KBM-7 (cell line): ENCODE measurements at places on chromosomes 12 and 14.

GRCh38 chr14:105241641-105242040, 6.7 kb upstream of the BTBD6 start:
- no peak for DNase-seq

DNA sequence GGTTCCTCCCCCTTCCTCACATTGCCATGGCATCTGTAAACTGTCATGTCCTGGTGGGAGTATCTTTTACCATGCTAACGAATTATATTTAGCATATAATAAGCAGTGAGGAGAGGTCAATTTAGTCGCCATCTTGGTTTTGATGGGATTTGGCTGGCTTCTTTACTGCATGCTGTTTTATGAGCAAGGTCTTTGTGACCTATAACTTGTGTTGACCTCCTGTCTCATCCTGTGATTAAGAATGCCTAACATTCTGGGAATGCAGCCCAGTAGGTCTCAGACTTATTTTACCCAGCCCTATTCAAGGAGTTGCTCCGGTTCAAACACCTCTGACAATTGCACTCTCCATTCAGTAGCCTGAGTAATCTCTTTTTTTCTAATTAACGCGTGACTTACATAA, 2.1 kb upstream of the EIF4B start:
- no peak for DNase-seq

GRCh38 chr14:25484235-25484634, 434.3 kb upstream of the STXBP6 start:
- DNase-seq: no peak

DNA sequence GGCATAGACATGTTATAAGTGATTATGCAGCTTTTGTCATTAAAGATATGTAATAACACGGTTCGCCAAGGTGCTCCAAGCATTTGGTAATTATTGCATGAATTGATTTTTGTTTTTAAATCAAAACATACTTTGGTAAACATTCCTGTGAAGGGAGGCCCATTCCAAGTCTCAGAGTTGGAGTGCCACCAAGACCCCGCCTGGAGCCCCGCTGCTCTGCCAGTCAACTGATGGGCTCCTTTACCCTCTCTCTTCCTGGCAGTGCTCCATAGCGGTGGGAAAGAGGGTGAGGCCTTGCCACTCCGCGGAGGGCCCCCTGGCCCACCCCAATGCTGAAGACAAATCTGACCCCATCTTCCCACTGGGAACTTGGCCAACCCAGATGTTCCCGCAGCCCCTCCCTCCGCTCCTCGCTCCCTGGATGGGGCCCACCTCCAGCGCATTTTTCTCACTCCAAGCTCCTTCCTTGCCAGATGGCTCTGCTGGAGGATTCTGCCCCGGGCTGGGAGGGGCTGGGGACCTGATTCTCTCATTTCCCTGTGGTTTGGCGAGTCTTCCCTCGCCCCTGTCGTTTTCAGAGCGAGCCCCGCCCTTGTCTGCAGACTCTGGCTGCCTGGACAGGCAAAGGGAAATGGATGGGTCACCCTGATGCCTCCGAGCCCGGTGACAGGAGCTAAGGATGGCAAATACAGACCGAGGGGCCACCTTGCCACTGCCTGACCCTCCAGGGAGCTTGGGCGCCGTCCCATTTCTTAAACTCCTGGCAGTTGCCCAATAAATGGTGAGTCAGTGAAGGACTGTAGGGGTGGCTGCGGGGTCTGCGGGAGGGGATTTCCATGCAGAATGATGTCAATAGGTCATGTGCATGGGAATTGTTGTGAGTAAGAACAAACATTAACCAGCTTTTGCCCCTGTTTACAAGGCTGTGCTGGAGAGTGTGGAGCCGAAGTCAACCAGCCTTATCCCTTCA, 9.2 kb upstream of the PAPLN start:
- no peak for DNase-seq

DNA sequence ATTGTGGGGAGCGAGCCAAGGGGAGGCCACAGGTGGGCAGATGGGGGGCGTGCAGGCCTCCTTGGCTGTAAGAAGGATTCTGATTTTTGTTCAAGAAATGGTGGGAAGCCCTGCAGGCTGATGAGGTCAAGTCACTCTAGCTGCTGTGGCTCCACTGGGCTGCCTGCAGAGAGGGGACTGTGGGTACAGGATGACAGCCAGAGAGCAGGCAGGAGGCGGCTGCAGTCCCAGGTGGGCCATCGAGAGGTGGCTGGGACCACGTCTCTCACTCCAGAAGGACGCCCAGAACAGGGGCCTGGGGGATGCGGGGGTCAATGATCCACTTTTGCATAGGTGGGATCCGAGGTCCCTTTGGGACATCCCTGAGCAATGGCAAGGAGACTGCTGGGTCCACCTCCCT, 9.1 kb downstream of the NCOR2 start:
- DNase-seq: no peak

GRCh38 chr14:65335411-65335947, 77.1 kb upstream of the FUT8 start:
- DNase-seq: no peak

GRCh38 chr12:75812271-75813018, 219.1 kb downstream of the PHLDA1 start:
- no peak for DNase-seq

DNA sequence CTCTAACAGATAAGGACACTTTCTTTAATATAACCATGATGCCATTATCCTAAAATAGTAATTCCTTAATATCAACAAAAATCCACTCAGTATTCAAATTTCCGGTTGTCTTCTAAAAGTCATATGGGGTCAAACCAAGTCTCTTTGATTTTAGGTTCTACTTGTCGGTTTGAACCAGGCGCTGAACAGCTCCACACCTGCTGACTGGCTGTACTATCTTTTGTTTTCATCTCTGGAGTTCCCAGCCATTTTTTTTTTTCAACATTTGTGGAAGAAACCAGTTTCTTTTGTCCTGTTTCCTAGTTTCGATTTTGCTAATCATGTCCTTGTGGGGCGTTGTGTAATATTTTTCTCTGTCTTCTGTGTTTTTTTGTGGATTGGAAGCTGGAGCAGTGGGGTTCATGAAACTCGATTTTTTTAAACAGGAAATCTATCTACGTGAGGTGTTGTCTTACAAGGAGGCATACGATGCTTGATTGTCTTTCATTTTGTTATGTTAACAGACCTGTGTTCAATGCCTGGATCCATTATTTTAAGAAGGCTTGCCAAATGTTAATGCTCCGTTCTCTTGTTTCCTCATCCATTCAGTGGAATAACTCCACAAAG, 50.2 kb downstream of the FZD10 start:
- no peak for DNase-seq

DNA sequence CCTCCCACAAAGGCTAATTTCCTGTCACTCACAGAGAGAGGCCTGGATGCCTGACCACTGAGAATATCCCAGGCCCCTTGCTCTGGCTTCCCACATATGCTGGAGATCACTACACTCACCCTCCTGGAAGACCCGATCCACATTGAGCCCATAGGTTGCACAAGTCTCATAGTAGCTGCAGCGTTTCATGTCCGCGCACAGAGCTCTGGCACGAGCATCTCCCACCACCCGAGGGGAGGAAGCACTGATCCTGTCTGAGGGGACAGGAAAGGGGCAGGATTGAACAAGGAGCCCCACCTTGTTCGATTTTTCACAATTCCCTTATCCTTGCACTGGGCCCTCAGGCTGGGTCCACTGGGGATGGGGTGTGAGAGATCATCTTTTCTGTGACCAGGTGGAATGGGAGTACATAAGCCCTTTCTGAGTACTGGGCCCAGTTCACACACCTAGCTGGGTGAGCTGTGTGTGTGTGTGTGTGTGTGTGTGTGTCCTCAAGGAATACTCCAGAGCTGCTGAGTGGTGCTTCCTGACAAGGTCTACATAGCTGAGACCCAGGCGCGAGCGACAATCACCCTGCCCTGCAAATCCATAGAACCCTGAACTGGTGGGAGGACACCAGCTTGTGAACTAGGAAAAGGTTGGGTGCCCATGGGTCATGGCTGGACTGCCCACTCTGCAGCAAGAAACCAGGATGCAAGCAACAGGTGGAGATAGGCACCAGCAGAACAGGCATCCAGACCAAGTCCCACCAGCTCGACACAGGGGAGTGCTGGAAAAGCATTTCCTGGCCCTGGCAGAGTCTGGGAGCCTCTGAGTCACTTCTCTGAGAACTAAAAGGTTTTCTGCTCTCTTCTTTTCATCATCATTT, 5.6 kb downstream of the AGAP2 start:
- DNase-seq: no peak

GRCh38 chr12:124921200-124922031, 7.0 kb upstream of the UBC start:
- peak; percentile 90 for DNase-seq

GRCh38 chr14:65791191-65791981, 378.9 kb downstream of the FUT8 start:
- DNase-seq: peak; percentile 90

DNA sequence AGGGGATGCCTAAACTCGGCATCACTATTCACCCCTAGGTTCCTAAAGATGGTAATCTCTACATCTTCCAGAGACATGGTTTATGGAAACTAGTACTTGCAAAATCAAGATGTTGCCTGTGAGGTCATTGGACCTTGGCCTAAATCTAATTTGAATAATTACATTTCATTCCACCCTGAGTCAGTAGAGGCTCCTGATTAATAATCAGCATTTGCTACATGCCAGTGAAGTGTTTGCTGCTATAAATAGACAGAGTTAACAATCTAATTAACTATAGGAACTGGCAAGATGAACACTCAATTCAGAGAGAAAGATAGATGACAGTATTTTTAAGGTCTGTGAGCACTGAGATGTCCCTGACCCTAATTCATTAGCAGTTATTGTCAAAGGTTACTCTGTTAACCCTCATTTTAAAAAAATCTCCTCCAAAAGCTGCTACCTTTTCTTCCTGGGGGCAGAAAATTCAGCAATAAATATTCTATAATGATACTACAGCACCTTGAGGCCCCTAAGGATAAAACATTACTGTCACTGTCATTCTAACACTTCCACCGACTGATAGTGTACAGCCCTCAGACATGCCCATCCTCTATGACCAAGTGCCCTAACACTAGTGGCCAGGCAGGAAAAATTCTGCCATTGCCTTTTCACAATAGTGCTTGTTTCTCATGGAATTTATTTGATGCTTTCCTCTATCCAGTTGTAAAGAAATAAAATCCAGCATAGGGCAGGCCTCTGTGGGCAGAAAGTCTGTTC, 65.7 kb upstream of the CCDC196 start:
- no peak for DNase-seq

DNA sequence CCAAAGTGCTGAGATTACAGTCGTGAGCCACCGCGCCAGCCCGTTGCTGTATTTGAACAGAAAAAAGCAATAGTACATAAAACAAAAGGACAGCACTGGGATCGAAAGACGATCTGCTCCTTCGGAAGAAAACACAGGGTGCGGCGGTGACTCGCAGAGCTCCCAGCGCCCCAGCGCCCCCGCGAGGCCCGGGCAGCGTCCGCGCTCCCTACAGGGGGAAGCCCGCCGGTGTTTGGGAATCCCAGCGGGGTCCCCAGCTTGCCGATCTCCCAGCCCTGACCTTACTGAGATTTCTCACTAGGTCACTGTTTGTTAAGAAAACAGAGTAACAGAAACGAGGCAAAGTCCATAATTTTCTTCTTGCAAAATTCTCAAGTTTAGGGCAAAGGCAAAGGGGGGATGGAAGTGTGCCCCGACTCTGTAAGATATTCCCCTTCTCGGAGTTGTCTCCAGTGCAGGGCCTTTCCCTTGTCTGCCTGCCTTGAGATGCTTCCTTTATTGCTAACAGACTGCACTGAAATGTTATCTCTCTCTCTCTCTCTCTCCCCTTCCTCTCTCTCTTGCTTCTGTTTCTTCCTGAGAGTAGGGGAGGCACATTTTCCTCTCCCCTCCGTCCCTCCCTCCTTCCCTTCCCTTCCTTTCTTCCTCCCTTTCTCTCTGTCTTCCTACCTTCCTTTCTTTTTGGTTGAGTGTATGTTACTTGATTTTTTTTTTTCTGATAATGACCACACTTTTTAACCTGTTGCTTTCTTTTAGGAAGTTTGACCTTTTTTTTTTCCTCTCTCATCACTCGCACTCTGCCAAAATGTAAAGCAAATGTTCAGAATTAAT, 91.9 kb downstream of the TMEM30B start:
- peak; percentile 7 for DNase-seq

GRCh38 chr14:84670796-84671195, 859.1 kb upstream of the FLRT2 start:
- DNase-seq: no peak

- no peak for DNase-seq
These were observed 33.8 kb upstream of the IRF2BPL start for GRCh38 chr14:77062261-77062660.

DNA sequence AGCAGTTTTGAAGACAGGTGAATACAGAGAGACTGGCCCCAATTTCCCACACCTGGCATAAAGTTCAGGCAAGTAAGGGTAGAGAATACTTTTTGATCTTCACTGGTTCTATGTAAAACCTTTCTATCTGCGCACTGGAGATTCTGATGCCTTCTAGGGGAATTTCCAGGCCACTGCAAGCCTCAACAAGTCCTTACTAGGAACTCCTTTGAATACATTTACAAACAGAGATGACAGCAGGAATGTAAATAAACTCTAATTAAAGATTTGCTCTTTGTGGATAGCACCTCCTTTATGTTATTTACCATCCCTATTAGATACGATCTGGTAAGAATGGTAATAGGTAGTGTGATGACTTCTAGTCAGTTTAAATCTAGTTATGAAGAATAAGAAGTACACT, 69.2 kb downstream of the NTN4 start:
- no peak for DNase-seq

GRCh38 chr12:1590221-1590979, 4.0 kb downstream of the FBXL14 start:
- no peak for DNase-seq

GRCh38 chr12:127174881-127175280, 1092.1 kb upstream of the TMEM132C start:
- DNase-seq: no peak

DNA sequence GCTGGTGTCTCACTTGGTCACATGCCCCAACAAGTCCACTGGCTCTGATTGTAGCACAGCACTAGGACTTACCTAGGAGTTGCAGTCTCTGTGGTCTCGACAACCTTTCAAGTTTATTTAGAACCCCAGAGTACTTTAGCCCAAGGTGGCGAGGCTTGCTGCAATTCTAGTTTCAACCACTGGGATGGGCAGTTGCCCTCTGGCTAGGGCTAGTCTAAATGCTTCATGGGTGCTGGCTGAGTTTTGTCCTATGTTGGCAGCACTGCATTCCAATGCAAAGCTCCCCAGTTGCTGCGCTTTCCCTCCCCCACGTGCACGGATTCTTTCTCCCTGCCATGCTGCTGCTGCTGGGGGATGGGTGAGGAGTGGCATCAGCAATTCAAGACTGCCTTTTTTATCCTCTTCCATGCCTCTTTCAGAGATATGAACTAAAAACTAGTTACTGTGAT, 207.9 kb downstream of the SYNE2 start:
- DNase-seq: peak; percentile 8

DNA sequence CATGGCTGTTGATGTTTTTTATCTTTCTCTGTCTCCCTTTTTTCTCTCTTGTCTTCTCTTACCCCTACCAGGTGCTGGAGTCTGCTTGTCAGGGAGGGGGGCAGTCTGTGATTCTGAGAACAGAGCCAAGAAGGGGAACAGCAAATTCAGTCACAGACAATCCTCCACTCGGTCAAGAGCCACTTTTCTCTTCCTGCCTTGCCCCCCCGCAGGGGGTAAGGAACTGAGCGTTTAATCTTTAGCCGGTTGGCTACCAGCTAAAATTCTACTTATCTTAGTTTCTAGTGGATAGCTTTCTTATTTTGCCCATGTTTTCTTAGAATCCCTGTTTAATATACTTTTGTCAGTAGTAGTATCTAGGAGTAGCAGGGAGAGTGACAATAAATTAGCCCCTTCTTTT, 1.9 kb downstream of the RIMKLB start:
- DNase-seq: peak; percentile 23

GRCh38 chr12:124566997-124567672, at the start of gene NCOR2:
Gene NCOR2, minus strand, starts transcription at chr12:124567612. Its CDS starts 72,361 bp downstream, at chr12:124495251.
- DNase-seq: no peak
